Foreskin keratinocyte (primary cell): ENCODE measurements at places on chromosomes 3 and 15. TPM values are rescaled to one million over a fixed set of nuclear protein-coding genes. Genes with fewer than 3 reads are reported as not detected.

DNA sequence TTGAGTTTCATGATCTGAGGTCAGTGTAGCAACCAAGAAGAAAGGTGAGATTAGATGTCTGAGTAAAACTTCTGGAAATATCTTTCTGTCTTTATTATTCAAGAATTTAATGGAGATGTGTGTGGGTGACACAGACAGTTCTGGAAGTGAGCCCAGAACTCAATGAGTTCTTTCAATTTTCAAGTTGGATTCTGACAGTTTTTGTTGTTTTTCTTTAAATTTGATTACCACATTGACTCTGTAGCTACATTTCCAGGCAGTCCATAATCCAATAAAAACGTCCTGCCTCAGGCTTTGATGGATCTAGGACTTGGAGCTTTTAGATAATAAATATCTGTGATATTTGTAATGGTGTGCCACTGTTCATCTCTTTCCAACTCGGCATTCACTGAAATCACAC is 3.9 kb upstream of the PARP14 start:
- no peak for DNase-seq

DNA sequence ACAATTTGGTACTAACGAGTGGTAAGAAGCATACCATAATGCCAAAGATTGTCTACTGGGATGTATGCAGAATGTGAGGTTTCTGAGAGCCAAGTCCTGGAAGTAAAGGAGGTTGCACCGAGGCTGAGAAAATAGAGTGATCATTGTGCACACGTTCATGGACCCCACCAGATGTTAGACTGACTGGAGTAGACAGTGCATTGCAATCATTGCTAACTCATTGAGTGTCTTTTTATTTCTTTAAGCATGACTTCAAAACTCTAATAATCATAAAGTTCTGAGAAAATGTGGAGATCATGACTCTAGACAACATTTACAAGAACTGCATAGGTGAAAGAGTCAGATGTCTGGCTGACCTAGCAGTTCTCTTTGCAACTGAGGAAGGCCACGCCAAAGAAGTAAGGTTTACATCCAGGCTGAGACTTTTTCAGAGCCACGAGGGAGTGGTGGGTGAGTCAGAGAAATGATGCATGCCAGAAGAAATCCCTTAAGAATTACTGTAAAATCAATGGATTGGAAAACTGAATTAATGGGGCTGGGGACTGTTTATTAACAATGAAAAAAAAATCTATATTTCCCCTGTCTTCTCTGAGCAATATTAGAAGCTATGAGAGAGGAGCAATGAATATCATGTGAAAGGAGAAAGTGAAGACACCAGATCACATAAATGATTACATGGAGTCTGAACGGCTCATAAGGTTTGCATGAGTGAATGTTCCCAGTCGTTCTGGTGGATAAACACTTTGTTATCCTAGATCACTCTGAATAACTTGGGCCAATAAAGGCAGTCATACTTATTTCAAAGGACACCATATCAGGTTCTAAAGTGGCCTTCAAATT is 76.0 kb upstream of the SLC25A26 start:
- no peak for DNase-seq

DNA sequence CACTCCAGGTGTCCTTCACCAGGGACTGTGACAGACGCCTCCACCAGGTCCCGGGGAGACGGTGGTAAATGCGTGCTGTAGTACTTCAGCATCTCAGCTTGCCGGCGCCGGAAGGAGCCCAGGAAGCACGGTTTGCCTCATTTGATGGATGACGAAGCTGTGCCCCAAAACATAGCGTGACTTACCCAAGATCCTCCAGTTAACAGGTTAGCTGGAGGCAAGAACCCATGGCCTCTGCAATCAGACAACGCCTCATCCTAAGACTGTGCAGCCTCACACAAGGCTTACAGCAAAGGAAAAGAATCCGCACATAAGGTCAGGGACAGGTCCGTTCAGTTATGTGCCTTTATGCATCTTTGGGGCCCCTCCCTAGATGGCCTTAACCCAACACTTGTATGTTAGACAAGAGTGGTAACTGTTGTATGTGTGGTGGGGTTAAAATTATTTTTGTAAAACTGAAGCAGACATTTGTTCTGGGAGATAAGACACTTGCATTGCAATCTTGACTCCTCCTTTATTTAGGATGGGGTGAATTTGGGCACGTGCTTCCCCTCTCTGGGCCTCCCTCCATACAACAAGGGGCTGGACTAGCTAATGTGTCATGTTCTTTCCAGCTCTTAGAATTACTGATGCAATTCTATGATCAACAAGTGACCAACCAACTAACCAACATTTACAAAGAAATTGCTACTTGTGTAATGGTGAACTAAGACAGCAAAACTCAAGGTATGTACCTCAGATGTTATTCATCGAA is 39.4 kb downstream of the VGLL4 start:
- no peak for DNase-seq

DNA sequence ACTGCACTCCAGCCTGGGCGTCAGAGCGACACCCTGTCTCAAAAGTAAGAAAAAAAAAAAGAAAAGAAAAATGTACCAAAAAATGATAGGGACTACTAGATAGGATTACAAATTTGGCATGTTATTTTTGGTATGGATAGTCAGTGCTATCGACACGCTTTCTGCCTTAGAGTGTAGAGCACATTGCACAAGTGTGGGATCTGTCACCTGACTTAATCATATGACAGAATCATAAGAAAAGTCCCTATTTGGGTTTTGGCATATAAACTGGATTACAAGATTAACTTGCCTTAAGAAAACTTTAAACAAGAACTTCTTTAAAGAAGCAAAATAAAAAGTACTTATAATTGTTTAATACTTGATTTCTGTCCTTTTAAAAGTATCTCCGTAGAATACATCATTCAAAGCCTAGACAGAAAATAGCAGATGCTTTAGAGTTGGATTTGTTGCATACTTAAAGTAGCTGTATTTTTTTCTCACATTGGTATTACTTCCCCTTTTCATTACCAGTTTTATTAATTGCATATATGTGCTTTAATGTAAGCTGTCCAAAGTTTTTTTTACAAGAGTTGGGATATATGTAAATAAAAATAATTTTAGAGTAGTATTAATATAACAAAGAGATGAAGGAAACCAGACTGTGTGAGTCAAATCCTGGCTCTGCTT is 7.8 kb downstream of the ATP6V1A start:
- no peak for DNase-seq

SNRK gene
- polyA plus RNA-seq, result 6.0 and 7.2 TPM in 2 replicates

GOLGA6B gene
- not detected in 2 replicates for polyA plus RNA-seq

DNA sequence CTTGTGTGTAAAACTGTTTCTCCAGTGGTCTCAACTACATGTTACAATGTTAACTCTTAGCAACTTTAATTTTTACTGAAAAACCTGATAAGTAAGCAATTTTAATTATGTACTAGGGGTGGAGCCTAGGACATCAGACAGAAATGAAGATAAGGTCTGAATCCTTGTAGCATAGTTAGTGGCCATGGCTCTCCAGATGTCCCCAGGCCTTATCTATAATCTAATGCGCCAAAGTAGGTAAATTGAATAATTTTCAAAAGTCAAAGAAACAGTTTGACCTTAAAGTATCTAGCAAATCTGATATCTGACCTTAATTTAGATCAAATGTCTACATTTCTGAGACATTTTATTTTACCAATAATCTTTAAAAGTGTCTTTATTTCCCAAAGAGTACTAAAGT is 8.2 kb downstream of the MAGEF1 start:
- DNase-seq, result no peak

GRCh38 chr15:71083349-71083748 is 31.9 kb upstream of the THSD4 start:
- no peak for DNase-seq

RASL12 gene
- polyA plus RNA-seq, result not detected in 2 replicates
